ENCODE measurements at places on chromosomes 12 and 14. TPM values are rescaled to one million over a fixed set of nuclear protein-coding genes. Genes with fewer than 3 reads are reported as not detected.

GRCh38 chr12:66235626-66236281, 46.7 kb downstream of the IRAK3 start:
- no peak for DNase-seq
- no peak overlapping the region for H3K27ac ChIP-seq
- no peak overlapping the region for H3K4me3 ChIP-seq
- H3K27me3 ChIP-seq: no peaks in the 10 kb centered on the region
- no peaks in the 10 kb centered on the region for H3K36me3 ChIP-seq

DNA sequence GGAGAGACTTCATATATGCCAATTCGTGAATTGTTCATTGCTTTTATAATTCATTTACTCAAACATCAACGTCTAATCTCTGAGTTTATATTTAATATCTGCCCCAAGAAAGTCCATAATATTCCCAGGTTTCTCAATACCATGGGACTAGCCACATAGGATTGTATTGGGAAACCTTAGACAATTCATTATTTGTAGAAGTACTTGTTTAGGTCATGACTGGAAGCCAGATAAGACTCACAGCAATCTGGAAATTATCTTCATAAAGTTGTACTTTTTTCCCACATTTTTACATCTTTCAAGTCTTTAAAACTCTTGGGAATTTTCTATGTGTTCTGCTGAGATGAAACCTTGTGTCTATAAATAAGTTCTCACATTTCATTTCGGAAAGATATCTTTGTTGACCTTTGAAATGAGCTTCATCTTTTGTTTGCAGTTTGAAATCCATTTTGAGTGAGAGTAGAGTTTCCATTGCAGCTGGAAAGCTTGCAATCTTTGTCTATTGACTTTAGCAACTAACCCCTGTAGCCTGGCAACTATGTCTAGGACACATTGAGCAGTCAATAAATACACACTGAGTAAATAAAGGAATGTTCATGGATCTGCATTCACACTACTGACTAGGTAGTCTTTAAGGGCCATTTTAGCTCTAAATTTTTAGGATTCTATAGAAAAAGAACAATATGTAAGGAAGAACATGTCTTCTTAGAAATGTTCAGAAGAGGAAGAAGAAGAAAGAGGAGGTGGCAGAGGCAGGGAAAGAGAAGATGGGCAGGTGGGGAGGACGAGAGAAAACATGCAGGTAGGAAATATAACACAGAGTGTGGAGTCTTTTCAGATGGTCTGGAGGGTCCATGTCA, 154.4 kb downstream of the LRIG3 start:
- no peak overlapping the region for H3K4me3 ChIP-seq
- H3K4me1 ChIP-seq: no peaks in the 10 kb centered on the region
- H3K36me3 ChIP-seq: no peaks in the 10 kb centered on the region
- no peak overlapping the region for H3K27ac ChIP-seq

DNA sequence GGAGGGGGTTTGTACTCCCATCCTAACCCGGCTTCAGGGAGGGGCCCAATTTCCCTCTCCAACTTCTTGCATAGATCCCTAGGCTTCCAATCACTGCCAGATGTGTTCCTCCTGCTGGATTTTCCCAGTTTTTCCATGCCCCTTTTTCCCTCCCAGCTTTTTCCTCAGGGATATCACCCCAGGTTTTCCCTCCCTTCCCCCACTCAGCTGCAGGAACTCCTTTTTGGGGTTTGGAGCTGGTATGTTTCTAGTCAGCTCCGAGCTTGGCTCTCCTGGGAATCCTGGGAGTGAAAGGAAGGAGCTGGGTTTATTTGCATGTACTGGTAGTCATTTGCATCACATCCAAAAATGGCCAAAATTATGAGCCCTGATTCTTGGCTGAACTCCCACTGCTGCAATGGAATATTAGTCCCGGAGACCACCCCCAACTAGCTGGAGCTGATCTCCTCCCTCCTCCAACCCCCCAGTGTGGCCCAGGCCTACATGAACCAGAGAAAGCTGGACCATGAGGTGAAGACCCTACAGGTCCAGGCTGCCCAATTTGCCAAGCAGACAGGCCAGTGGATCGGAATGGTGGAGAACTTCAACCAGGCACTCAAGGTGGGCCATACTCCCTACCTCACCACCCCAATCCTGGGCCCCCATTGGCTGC, 1.4 kb upstream of the RDH5 start:
- no peak overlapping the region for H3K27ac ChIP-seq
- no peaks in the 10 kb centered on the region for H3K27me3 ChIP-seq
- H3K4me1 ChIP-seq: peaks cover 31% of the 10 kb centered on the region
- no peaks in the 10 kb centered on the region for H3K36me3 ChIP-seq
- DNase-seq: no peak
- no peak overlapping the region for H3K4me3 ChIP-seq

DNA sequence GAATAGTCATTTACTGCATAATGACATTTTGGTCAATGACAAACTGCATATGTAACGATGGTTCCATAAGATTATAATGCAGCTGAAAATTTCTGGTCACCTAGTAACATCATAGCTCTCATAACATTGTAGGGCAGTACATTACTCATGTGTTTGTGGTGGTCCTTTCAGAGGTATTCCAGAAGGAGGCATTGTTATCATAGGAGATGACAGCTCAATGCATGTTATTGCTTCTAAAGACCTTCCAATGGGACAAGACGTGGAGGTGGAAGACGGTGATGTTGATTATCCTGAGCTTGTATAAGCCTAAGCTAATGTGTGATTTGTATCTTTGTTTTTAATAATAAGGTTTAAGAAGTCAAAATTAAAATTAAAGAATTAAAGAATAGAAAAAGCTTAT, 43.8 kb upstream of the TSPAN11 start:
- H3K27me3 ChIP-seq: no peaks in the 10 kb centered on the region
- DNase-seq: no peak
- no peaks in the 10 kb centered on the region for H3K4me1 ChIP-seq
- no peak overlapping the region for H3K27ac ChIP-seq
- H3K36me3 ChIP-seq: no peaks in the 10 kb centered on the region
- H3K4me3 ChIP-seq: no peak overlapping the region

DNA sequence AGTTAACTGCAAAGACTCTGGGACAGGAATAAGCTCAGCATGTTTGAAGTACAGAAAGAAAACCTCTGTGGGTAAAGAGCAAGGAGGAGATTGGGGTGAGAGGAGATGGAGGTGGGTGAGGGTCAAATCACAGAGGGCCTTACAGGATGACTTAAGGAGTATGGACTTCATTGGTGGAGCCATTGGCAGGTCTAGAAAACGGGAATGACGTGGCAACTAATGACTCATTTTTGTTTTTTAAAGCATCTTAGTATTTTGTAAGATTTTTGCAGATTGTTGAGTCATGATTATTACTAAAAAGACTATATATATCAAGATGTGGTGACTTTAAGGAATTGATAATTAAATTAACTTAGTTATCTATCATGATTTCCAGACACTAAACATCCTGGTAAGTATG, 18.5 kb downstream of the UTP20 start:
- no peak overlapping the region for H3K4me3 ChIP-seq
- DNase-seq: no peak
- no peaks in the 10 kb centered on the region for H3K4me1 ChIP-seq
- H3K36me3 ChIP-seq: peaks cover 26% of the 10 kb centered on the region
- H3K27me3 ChIP-seq: no peaks in the 10 kb centered on the region

- DNase-seq: no peak
- H3K4me1 ChIP-seq: peaks cover 2% of the 10 kb centered on the region
- H3K27ac ChIP-seq: no peak overlapping the region
- no peaks in the 10 kb centered on the region for H3K27me3 ChIP-seq
- H3K36me3 ChIP-seq: peaks cover 15% of the 10 kb centered on the region
Observed at GRCh38 chr12:66129934-66130266, 650 bp downstream of the LLPH start.

DNA sequence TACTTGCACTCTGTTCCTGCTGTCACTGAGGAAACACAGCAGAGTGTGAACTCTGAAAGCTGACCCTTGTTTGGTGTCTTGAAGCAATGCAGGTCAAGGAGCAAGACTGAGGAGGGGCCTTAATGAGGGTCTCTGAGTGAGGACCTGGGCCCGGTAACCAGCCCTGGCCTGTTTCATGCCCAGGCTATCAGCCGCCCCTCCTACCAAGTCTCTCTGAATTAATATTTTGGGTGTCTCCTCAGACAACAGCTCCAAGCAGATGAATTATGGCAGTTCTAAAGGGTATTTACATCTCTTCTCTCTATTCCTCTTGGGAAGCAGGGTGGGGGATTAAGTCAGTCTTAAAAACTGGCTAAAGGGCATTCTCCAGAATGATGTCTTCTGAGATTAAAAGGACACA, 394.5 kb downstream of the ZFP36L1 start:
- no peaks in the 10 kb centered on the region for H3K27me3 ChIP-seq
- H3K27ac ChIP-seq: no peak overlapping the region
- no peaks in the 10 kb centered on the region for H3K36me3 ChIP-seq
- peaks cover 67% of the 10 kb centered on the region for H3K4me1 ChIP-seq
- no peak overlapping the region for H3K4me3 ChIP-seq

DNA sequence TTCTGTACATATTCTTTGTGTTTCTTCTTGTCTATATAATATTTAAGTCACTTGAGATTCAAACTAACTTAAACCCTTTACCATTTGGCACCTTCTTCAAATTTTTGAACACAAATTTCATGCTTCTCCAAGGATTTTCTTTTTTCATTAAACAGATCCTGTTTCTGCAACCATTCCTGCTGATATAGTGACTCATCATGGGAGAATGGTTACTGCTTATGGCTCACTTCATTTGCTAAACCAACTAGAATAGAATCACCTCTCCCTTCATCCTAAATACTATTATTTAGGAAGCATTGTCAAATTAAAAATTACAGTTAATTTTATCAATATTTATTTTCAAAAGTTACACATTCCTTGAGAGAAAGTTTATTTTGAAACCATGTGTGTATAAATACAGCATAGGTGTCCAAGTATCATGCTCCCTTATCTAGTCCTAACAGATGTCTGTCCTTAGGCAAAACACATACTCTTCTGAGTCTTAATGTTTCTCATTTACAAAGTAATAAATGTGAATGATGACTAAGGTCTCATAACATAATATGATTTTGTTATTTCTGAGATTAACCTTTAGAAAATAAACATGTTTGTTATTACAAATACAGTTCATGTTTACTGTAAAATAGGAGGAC, 40.7 kb downstream of the PLCZ1 start:
- no peak overlapping the region for H3K27ac ChIP-seq
- no peaks in the 10 kb centered on the region for H3K36me3 ChIP-seq
- no peaks in the 10 kb centered on the region for H3K4me1 ChIP-seq
- DNase-seq: no peak

DNA sequence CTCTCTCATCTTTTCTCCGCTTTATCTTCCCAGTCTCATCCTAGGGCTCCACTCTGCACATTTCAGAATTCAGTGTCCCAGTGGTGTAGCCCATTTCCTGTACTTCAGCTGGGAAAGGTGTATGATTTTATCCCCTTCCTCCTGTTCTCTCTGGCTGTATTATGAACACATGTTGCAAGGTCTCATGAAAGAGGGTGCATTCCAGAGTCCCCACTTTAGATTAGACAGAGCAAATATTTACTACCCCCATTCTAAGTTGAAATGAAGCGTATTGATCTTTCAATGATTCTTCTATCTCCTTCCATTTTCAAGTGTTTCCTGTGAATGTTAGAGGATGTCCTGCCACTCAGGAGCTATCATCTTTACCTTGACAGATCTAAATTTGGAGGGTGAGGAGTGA, 123.2 kb downstream of the WIF1 start:
- H3K27ac ChIP-seq: no peak overlapping the region
- no peaks in the 10 kb centered on the region for H3K4me1 ChIP-seq
- H3K27me3 ChIP-seq: no peaks in the 10 kb centered on the region
- no peak for DNase-seq

DNA sequence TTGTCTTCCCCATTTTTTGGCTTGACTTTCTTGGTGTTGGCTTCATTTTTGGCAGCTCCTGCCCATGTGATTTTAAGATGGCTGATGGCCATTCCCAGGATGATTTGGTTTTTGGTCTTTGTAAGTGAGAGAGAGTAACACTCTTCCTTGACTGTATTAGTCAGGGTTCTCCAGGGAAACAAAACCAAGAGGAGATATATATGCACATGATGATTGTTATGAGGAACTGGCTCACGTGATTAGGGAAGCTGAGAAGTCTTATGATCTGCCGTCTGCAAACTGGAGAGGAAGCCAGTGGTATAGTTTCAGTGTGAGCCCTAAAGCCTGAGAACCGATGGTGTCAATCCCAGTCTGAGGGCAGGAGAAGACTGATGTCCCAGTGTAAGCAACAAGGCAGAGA, 146.6 kb downstream of the NRXN3 start:
- DNase-seq: no peak
- no peak overlapping the region for H3K27ac ChIP-seq
- no peaks in the 10 kb centered on the region for H3K27me3 ChIP-seq
- H3K4me3 ChIP-seq: no peak overlapping the region
- no peaks in the 10 kb centered on the region for H3K4me1 ChIP-seq

DNA sequence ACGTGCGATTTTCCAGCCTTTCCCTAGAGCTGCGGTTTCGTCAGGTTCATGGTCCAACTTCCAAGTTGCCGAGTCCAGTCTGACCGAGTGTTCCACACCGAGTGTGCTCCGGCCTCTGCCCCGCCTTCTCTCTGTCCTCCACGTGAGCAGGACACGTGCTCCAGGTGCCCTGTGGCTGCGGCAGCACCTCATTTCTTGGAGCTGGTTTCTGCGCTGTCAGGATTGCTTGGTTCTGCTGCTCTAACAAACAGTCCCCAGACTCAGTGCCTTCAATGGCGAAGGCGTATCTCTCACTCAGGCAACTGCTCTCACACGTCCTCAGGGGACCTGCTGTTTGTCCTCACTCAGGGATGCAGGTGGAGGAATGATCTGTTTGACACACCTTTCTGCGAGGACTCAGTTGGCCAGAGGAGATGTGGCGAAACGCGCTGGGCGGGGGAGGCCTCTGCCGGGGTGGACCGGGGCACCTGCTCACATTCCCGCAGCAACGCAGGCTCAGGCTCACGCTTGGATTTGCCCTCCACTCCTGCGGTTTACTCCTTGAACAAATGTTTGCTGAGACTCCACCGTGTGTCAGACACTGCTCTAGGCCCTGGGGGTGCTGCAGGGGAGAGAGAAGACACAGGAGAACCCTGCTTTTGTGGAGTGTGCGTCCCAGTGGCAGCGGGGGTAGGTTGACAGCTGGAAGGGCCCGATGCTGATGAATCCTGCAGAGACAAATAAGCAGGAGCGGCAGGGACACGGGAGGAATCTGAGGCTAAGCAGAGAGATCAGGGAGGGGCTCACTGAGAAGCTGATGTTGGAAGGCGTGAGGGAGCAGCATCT, 63.4 kb upstream of the FBRSL1 start:
- H3K4me3 ChIP-seq: no peak overlapping the region
- peaks cover 24% of the 10 kb centered on the region for H3K4me1 ChIP-seq
- no peaks in the 10 kb centered on the region for H3K36me3 ChIP-seq

GRCh38 chr14:34018125-34018524, 67.3 kb upstream of the EGLN3 start:
- H3K27ac ChIP-seq: no peak overlapping the region
- no peak overlapping the region for H3K4me3 ChIP-seq
- no peaks in the 10 kb centered on the region for H3K4me1 ChIP-seq
- DNase-seq: no peak
- H3K36me3 ChIP-seq: no peaks in the 10 kb centered on the region

- H3K4me1 ChIP-seq: no peaks in the 10 kb centered on the region
- DNase-seq: no peak
- no peak overlapping the region for H3K4me3 ChIP-seq
- no peak overlapping the region for H3K27ac ChIP-seq
- no peaks in the 10 kb centered on the region for H3K36me3 ChIP-seq
- H3K27me3 ChIP-seq: no peaks in the 10 kb centered on the region
Observed at GRCh38 chr12:99367181-99367580, 280.4 kb upstream of the GARIN6 start.

Gene ITGA7
- total RNA-seq: 10.9 TPM

Gene GLIPR1L1
- not detected for total RNA-seq

Gene KRT3
- not detected for total RNA-seq

Gene ANO2
- 1.2 TPM for total RNA-seq

Gene SLC38A1
- total RNA-seq: 101 TPM

Gene DCAF5
- 36.0 TPM for total RNA-seq

Gene PSME1
- 117 TPM for total RNA-seq

Gene CAPZA3
- total RNA-seq: not detected

Gene PLCZ1
- not detected for total RNA-seq

Gene GLT1D1
- total RNA-seq: 0.45 TPM

All from thyroid gland (tissue), 4 donors.